ENCODE measurements at places on chromosomes 12 and 14.

DNA sequence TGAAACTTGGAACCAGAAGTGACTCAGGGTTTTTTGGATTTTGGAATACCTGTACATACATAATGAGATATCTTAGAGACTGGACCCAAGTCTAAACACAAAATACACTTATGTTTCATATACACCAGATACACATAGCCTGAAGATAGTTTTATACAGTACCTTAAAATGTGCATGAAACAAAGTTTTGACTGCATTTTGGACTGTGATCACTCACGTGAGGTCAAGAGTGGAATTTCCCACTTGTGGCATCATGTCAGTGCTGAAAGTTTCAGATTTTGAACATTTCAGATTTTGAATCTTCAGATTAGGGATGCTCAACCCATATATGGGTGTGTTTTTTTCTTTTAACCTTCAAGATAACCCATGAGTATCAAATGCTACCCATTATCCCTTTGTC is 6.6 kb downstream of the SBNO1 start:
- H3K27me3 ChIP-seq = no peaks in the 10 kb centered on the region
- no peak for DNase-seq
- peaks cover 3% of the 10 kb centered on the region for H3K36me3 ChIP-seq
- no peak overlapping the region for H3K4me3 ChIP-seq
- no peak overlapping the region for H3K27ac ChIP-seq

DNA sequence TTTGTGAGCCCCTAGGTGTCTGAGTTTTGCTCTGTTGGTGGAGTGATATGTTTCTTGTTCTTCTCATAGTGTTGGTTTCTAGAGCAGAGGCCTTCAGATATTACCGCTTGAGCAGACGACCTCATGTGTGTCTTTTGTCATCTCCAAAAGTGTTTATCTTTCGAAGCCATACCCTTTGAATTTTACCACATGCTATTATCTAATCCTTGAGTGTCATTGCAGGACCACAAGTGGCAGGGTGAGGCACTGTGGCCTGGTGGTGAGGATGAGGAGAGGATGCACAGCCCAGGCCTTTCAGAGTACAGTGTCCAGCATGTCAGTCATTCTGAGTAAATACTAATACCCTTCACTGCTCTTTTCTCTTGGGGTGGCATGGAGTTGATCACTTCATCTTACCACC is 57.2 kb upstream of the CISTR start:
- no peak for DNase-seq
- H3K36me3 ChIP-seq = no peaks in the 10 kb centered on the region
- H3K4me1 ChIP-seq = no peaks in the 10 kb centered on the region
- H3K27ac ChIP-seq = no peak overlapping the region

DNA sequence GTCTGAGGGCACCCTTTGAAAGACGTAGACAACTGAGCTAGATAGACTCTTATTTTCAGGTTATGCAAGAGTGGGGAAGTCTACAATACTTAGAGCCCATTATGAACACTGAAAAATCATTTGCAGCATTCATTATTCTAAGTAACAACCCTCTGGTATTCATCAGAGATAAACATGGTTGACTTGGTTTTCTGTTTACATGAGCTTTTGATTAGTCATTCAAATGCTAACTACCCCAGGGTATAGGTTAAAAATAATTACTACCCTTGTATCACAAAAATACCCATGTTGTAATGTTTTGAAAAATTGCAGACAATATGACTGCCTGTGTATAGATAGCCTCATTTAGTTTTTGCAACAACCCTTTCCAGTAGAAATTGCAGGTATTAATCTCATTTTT is 78.5 kb downstream of the PPFIBP1 start:
- no peak overlapping the region for H3K4me3 ChIP-seq
- no peak for DNase-seq

DNA sequence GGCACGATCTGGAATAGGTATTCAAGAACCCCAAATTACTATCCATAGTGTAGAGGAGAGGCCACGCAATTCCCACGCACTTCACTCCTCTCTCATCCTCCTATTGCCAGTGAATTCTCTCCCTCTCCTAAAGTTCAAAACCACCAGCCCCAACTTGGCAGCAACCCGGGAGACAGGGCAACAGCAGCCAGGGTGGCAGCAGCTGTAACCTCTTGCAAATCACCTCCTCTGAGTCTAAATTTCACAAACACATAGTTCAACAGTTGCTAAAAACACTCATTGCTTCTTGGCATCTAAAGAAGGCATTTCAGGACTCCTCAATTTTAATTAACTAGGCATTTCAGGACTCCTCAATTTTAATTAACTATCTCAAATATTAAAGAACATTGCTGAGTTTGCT is 37.7 kb upstream of the MANSC4 start:
- peaks cover 4% of the 10 kb centered on the region for H3K4me1 ChIP-seq
- H3K4me3 ChIP-seq = no peak overlapping the region
- no peak overlapping the region for H3K27ac ChIP-seq
- no peak for DNase-seq
- no peaks in the 10 kb centered on the region for H3K36me3 ChIP-seq
